AML-193 (cell line): ENCODE measurements at places on chromosomes 1 and 21.
A peak's percentile ranks its signal among the peaks of the same experiment; 100 is the strongest.

DNA sequence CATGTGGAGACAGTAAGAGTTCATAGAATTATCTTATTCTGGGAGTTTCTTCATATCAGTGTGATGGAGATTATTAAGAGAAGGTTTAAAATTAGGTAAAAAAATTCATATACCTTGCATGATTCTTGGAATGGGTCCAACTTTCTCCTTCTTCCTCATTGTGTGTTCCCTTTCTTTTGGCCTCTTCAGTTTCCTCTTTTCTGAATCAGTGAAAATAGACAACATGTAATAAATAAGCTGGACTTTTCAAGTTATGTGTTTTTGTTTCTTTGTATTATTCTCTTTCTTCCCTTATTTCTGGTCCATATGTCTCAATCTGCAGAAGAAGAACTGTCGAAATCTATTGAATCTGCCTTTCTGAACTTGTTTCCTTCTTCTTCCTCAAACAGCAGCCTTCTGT lies 30.5 kb downstream of the C4BPA start:
- peak; percentile 66 for DNase-seq

- DNase-seq, result no peak
Observed at GRCh38 chr1:96159379-96159778, 562.2 kb upstream of the PTBP2 start.

DNA sequence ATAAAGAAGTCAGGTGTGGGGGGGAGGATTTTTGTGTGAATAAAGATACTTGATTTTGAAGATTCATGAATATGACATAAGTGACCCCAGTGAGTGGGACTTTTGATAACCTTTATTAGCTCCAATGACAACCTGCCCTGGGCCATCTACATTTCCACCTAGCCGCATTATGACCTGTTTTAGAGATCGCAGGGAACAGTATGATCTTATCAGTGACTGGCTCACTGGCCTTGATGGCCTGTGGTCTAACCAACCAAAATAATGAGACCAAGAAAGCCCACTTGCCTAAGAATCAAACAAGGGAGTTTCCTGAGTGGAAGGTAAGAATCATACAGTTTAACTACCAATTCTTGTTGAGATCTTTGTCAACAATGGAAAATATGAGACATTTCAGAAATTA lies 1.8 kb downstream of the ELAPOR1 start:
- DNase-seq, result no peak

DNA sequence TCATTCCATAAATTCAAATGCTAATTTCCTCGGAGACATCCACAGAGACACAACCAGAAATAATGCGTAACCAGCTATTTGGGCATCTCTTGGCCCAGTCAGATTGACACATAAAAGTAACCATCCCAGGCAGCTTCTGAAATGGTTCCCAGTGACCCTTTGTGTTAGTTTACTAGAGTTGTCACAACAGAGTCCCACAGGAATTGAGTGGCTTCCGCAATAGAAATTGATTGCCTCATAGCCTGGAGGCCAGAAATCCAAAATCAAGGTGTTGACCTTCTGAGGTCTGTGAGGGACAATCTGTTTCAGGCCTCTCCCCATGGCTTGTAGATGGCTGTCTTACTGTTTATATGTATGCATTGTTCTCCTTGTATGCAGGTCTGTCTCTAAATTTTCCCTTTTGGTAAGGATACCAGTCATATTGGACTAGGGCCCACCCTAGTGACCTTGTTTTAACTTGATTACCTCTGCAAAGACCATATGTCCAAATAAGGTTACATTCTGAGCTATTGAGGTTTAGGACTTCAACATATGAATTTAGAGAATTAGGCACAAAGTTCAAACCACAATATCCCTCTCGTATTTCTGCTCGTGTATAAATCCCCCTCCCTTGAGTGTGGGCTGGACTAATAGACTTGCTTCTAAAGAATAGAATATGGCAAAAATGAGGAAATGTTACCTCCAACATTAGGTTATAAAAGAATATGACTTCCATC lies 78.2 kb upstream of the FGGY start:
- no peak for DNase-seq

GRCh38 chr1:61853583-61853982 lies 111.3 kb downstream of the PATJ start:
- peak; percentile 16 for DNase-seq

DNA sequence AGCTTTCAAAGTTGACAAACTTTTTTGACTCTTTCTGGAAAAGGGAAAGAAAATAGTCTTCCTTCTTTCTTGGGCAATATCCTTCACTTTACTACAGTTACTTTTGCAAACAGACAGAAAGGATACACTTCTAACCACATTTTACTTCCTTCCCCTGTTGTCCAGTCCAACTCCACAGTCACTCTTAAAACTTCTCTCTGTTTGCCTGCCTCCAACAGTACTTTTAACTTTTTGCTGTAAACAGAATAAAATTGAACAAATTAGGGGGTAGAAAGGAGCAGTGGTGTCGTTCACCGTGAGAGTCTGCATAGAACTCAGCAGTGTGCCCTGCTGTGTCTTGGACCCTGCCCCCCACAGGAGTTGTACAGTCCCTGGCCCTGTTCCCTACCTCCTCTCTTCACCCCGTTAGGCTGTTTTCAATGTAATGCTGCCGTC lies 160.8 kb upstream of the SGIP1 start:
- DNase-seq, result peak; percentile 90

DNA sequence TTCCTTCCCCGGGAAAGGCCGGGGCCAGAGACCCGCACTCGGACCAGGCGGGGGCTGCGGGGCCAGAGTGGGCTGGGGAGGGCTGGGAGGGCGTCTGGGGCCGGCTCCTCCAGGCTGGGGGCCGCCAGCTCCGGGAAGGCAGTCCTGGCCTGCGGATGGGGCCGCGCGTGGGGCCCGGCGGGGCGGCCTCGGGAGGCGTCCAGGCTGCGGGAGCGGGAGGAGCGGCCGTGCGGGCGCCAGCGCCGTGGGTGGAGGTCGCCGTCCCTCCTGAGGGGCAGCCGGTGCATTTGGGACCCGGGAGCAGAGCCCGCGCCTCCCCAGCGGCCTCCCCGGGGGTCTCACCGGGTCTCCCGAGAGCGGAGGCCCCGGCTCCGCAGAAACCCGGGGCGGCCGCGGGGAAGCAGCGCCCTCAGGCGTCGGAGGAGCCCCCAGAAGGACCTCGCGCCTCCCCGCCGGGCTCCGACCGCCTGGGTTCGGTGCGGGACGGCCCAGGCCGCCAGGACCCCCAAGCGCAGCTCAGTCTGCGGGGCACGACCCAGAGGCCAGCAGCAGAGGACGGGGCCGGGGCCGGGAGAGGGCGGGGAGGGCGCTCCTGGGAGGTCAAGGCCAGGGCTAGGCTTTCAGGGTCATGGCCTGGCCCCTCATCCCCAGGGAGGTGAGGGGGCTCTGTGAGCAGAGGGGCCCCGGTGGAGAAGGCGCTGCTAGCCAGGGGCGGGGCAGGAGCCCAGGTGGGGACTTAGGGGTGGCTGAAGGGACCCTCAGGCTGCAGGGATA lies 7.2 kb upstream of the SLX9 start:
- DNase-seq, result peak; percentile 12

- DNase-seq, result peak; percentile 67
Observed at GRCh38 chr1:3530926-3531818, 76.7 kb downstream of the ARHGEF16 start.

GRCh38 chr1:168972887-168973286 lies 133.6 kb upstream of the ATP1B1 start:
- DNase-seq, result no peak

DNA sequence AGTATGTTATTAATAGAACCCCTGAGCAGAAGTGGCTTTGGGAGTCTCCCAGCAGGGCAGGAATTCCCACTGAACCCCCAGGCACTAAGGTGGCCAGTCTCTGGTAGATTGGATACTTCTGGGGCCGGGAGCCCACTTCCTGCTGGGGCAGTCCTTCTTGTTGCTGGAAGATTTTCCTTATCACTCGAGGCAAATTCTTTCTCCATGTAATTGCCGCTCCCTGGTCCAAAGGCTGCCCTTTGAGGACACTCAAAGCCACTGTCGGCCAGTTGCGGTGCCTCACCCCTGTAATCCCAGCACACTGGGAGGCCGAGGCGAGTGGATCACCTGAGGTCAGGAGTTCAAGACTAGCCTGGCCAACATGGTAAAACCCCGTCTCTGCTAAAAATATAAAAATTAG lies 22.6 kb upstream of the TNFRSF1B start:
- DNase-seq, result no peak

- no peak for DNase-seq
Observed at GRCh38 chr1:32695098-32695904, 7.3 kb downstream of the SYNC start.
